ENCODE measurements at places on chromosomes 11 and 22. TPM values are rescaled to one million over a fixed set of nuclear protein-coding genes. Genes with fewer than 3 reads are reported as not detected.
A peak's percentile ranks its signal among the peaks of the same experiment; 100 is the strongest.

The CSTPP1 gene
- total RNA-seq, result 61.1 TPM

The CCDC73 gene
- 3.0 TPM for total RNA-seq

The DRD2 gene
- total RNA-seq, result not detected

The OR10A2 gene
- total RNA-seq, result not detected

The OR8B3 gene
- not detected for total RNA-seq

The FAM180B gene
- total RNA-seq, result not detected

The BAIAP2L2 gene
- total RNA-seq, result 0.22 TPM

The LPXN gene
- total RNA-seq, result 179 TPM

The APOA5 gene
- total RNA-seq, result not detected

The KCNJ1 gene
- total RNA-seq, result not detected

The NAALADL1 gene
- not detected for total RNA-seq

The GGT5 gene
- not detected for total RNA-seq

The RFPL2 gene
- not detected for total RNA-seq

The UBTFL1 gene
- total RNA-seq, result not detected

The IGSF22 gene
- not detected for total RNA-seq

The DRD4 gene
- total RNA-seq, result not detected

- no peak for DNase-seq
Observed at GRCh38 chr11:116686866-116687265, 85.9 kb downstream of the BUD13 start.

DNA sequence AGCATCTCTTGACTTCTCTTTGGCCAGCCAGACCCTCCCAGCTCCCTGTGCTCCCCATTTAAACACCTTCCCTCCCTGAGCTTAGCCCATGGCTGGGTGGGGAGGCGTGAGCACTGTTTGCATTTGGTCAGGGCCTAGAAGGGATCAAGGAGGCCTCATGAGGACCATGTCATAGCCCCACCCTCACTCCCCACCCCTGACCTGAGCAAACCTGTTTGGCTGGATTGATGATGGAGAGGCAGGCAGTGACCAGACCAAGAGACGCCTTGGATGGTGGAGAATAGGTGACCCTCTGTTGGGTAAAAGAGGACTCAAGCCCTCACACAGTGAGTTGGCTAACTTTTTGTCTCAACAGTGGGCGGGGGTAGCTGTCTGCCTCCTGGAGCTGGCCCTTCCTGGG lies 49.9 kb downstream of the ST3GAL4 start:
- DNase-seq, result no peak

DNA sequence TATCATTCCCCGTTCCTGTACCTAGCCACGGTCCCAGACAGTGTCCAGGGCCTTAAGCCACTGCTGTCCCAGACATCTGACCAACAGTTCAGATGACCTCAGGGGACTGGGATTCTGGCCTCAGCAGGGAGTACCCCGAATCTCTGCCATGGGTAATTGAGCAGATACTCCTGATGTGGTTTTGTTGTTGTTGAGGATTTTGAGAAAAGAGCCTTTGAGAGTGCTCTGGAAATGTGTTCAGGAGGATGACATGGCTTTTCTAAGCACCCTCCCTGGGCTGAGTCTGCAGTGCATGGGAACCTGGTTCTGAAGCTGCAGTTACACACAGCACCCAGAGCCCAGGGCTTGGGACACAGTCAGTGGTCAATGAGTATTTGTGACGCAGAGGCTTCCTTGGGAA lies 30.4 kb downstream of the ADAMTS15 start:
- no peak for DNase-seq

GRCh38 chr22:28728621-28729313 lies 12.9 kb downstream of the CHEK2 start:
- no peak for DNase-seq

- DNase-seq, result peak; percentile 80
Observed at GRCh38 chr11:10653946-10654810, 39.4 kb downstream of the IRAG1 start.

DNA sequence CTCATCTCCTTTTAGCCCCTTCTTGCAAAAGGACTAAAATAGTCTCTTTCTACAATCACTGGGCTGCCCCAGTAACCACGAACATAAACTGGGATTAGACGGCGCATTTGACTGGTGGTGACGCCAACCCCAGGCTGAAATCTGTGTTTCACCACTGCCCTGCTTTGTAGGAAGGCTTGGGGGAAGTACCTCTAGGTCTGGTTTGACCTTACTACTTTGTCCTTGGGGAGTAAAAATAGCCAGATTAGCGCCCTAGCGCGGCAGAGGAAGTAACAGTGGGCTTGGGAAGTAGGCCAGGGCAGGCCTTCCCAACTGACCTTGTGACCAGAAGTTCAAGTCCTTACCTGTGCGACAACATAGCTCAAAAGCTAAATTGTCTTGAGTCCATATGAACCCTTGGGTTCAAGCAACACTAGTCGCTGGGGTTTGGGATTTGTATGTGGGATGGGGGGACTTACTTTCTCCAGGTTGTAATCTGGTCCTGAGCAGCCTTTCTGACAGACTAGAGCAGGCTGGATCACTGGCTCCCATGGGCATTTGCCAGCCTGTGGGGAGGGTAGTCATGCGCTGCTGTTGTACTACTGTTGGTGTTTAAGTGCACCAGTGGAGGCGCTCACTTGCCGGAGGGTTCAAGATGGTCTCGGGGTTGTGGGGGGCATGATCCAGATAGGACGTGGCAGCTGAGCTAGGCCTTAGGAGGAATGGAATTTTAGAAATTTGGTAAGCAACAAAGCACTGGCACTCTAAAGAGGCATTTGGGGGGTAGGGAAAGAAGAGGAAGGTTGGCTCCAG lies 953 bp upstream of the PACS1 start:
- peak; percentile 89 for DNase-seq

DNA sequence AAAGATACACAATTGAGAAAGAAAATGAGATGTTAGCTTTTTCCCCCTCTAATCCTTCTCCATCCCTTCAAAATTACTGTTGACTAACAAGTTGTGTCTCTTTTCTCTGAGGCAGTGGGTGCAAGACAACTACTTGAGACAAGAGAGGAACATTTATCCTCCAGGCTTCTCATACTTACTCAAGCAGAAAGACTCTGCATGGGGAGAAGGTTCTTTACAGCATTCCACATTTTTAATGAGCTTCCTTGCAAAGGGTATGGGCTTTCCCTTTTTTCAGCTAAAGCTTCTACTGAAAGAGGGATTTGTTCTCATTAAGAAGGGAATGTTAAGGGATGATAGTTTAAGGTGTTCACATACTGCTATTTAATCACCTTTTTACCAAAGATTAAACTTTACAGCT lies 47.8 kb downstream of the PAX6 start:
- DNase-seq, result no peak

GRCh38 chr22:20204806-20205205 lies 54.0 kb upstream of the CCDC188 start:
- no peak for DNase-seq

DNA sequence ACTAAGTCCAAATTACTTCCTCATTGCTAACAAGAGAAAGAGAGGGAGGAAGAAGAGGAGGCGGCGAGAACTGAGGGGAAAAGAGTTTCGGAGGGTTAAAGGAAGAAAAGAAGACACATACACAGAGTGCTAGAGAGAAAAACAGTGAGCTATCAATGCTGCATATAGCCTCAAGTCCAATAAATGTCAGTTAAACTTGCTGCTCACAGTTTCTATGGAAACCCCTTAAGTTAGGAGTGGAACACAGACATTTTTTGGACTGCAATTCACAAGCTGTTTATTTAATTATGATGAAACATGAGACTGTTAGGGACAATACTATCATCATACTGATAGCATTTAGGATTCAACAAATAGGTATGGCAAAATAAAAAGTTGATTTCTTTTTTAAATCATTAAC lies 1320.4 kb downstream of the LRRC4C start:
- no peak for DNase-seq

- DNase-seq, result no peak
Observed at GRCh38 chr22:48223488-48224190, 1461.2 kb downstream of the TBC1D22A start.

- no peak for DNase-seq
Observed at GRCh38 chr11:69647390-69647748, 6.4 kb downstream of the CCND1 start.

DNA sequence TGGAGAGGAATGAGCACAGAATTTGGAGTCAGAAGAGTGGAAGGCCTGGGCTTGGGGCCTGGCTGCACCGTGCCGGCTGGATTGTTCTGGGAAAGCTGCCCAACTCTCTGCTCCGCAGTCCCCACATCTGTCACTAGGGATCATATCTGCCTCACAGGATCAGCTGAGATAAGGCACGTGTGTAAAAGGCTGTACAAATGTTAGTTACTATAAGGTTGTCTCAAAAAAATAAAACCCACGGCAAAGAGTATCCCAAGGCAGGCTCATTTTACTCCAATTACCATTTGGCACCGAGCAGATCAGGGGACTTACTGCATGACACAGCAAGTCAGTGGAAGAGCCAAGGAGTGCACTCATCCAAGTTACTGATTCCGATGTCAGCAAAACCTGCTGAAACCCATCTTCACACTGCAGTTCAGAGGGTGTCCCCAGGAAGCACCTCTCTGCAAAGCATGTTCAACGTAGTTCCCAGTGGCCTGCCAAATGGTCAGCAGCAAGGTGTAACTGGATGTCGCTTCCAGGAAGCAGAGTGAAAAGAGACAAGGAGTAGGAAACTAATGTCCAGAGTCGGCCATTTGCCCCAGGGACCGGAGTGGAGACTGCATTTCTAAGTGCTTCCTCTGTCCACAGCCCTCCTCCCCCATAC lies 18.1 kb upstream of the MRTFA start:
- no peak for DNase-seq

- no peak for DNase-seq
Observed at GRCh38 chr22:22027955-22028354, 45.4 kb upstream of the TOP3B start.

DNA sequence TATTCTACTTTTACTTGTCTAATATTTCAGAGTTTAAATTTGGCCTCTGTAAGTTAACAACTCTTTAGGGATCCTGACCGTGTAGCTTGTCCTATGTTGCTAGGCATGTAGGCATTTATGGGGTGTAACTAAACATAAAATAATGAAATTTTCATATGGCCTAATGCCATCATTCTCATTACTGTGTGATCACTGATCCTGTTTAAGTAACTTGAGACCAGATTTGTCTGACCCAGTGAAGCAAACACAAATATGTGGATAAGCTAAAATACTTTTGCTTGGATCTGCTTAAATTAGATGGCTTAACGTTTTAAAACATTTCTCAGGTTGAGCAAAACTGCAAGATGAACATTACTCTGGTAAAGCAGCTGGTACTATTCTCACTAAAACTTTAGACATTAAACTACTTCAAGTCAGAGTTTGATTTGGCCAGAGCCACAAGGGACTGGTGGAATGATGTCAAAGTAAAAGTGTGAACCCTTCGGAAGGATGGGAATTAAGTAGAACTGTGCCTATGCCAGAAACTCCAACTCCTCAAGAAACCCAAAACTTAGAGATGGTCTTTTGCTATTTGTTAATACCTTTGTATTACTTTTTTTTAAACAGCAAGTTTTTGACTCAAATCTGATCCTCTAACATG lies 12.5 kb downstream of the QSER1 start:
- DNase-seq, result no peak

DNA sequence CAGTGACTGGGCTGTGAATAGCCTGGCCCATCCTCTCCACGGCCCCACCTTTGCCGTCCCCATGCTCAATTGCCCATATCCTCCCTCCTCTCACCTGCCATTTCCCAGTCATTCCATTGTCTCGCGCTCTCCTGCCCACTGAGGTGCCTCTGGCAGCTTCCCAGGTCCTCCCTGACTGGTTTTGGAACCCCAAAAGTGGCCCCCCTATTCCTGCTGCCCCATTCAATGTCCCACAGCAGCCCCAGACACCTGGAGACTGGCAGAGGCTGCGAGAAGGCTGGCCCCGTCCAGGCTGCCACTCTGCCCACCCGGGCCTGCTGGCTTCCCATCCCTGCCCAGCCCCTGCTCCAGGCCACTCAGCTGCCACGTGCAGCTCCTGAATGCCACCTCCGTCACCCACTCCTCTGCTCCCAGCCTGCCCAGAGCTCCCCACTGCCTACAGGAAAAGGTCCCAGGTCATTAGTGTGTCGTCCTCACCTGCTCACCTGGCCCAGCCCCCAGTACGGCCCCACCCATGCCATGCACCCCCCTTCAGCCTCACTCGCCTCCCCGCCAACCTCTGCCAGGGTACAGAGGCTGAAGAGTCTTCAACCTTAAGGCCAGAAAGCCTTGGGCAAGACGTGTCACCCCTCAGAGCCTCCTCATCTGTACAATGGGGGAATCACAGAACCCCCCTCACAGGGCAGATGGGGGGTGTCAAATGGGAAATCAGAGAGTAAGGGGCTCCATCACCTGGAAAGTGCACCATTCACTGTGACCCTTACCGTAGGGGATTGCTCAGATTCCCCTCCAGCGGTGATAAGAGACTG lies 37.5 kb downstream of the KCNJ4 start:
- peak; percentile 14 for DNase-seq

- no peak for DNase-seq
Observed at GRCh38 chr22:19103880-19104821, 18.1 kb downstream of the DGCR2 start.

DNA sequence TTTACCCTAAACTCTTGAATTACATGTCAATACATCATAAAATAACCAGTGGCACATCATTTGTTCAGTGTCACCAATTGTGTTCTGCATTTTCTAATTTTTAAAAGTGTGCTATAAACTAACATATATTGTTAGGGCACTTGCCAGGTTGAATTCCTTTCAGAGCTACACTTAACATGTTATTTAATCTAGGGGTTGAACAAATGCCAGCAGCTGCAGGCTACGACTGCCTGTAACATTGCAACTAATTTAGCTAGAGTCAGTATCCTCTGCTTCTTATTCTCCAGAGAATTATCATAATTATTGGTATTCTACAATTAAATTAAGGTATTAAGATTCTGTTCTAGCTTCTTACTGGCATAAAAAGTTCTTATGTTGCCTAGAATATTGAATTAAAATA lies 46.4 kb upstream of the ARHGAP42 start:
- no peak for DNase-seq

GRCh38 chr11:103544874-103545273 lies 435.6 kb downstream of the DYNC2H1 start:
- DNase-seq, result no peak

GRCh38 chr11:112320668-112321067 lies 60.0 kb upstream of the PLET1 start:
- no peak for DNase-seq

- DNase-seq, result no peak
Observed at GRCh38 chr11:10868352-10868751, 10.5 kb upstream of the ZBED5 start.

DNA sequence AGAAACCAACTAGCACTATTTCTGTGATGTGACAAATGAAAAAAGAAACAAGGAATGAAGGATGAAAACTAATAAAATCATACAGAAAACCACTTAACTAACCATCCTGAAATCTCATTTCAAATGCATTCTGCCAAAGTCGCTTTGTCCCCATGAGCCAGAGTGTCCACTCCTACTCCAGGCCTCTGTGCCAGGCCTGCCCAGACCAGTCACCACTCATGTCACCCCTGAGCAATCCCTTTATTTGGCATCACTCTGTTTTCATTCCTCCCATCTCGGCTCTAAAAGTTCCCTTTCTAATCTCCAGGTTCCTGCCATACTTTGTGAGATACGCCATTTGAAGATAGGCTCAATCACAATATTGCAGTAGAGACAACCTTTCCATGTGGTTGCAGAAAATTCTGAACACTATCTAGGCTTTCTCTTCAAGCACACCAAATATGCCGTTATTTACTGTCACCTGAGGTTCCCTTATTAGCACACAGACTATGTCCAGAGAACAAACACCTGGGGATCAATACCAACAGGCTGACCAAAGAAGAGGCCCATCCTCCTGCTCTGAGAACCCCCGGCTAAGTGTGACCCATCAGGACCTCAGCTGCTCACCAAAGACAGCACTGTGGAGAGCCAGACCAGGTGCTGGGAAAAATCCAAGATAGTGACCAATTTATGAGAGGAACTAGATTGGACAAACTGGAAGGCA lies 202.4 kb downstream of the LARGE1 start:
- no peak for DNase-seq

All from Karpas-422 (cell line).